ENCODE measurements at places on chromosomes 7 and 10.

- no peak for DNase-seq
Measured at GRCh38 chr10:132202070-132202970, 15.6 kb downstream of the DPYSL4 start.

DNA sequence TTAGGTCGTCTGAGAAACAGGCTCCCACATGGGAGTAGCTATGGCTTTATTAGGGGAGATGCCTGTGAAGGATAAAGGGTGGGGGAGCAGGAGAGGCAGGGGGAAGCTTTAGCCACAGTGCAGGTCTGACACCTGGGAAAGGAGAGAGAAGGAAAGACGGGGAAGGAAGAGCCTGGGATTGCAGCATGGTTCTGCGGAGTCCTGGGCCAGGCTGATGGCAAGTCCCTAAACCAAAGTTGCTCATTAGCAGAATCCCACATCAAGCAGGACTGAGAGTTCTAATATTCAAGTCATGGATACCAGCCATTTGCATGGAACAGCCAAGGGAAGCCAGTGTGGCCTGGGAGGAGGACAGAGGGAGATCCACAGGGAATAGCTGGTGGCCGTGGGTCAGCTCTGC is 414.8 kb downstream of the RPS24 start:
- no peak for DNase-seq

DNA sequence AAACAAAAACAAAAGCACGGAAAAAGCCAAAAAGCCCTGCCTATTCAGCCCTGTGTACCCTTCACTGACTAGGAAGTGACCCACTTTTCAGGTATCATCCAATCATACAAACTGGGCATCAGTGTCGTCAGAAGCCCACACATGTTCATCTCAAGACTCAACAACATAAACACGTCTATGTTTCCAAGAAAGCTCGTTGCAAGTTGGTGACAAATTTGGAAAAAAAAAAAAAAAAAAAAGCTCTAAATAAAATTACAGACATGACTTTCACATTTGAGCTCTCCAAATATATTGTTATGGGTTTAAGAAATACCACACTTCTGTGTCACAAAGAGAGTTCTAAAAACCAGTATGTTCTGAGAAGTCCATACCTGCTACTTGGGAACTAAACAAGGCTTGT is 204.7 kb upstream of the KLF14 start:
- no peak for DNase-seq

DNA sequence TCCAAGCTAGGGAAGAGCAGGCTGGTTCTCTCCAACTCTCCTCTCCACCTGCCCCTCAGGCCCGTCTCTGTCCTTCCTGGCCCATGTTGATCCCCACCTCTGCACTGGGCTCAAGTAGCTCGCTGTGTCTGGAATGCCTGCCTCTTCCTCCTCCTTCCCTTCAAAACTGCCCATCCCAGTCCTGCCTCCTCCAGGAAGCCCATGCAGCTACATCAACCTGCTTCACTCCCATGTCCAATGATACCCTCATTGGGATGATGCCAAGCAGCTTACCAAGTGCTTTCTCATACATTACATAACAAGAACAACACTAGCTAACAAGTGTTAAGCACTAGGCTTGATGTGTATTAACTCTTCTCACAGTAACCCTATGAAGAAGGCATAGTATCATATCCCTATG is 8.2 kb downstream of the ASB10 start:
- no peak for DNase-seq

DNA sequence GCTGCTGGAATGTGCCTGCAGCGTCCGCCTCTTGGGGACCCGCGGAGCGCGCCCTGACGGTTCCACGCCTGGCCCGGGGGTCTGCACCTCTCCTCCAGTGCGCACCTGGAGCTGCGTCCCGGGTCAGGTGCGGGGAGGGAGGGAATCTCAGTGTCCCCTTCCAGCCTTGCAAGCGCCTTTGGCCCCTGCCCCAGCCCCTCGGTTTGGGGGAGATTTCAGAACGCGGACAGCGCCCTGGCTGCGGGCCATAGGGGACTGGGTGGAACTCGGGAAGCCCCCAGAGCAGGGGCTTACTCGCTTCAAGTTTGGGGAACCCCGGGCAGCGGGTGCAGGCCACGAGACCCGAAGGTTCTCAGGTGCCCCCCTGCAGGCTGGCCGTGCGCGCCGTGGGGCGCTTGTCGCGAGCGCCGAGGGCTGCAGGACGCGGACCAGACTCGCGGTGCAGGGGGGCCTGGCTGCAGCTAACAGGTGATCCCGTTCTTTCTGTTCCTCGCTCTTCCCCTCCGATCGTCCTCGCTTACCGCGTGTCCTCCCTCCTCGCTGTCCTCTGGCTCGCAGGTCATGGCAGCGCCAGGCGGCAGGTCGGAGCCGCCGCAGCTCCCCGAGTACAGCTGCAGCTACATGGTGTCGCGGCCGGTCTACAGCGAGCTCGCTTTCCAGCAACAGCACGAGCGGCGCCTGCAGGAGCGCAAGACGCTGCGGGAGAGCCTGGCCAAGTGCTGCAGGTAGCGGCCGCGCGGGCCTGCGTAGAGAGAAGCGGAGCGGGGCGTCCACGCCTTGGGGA is 645 bp downstream of the SLC26A4 start:
- no peak for DNase-seq

DNA sequence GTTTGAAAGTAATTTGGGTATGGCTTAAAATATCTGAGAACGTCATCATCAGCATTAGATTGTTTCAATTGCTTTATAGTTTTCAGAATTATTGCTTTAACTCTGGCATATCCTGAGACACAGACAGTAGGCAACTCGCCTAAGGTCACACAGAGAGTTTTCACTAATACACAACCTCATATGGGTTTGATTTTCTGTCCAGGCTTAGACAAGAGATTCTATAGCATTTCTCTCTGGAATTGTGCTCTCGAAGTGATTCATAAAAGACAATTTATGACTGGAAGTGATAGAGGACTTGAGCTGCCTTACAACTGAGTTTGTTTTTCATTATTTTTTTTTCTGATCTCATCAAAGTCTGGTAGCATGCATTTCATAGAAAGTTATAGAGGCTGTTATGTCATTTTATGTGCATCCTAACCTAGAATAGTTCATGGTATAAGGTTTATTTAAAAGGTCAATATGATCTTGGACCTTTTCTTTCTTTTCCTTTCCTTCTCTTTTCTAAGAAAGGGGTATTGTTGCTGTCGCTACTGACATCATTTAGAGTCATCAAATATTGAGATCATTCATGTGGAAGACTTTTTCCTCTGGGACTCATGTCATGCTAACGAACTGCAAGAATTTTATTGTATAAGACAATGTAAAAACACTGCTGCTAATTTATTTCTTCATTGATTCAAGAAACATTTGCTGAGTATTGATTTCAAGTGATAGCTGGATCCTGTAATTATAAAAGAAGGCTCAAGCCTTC is 278.2 kb downstream of the PLXDC2 start:
- DNase-seq: no peak

GRCh38 chr7:138515001-138515528 is 55.0 kb downstream of the TRIM24 start:
- DNase-seq: no peak

DNA sequence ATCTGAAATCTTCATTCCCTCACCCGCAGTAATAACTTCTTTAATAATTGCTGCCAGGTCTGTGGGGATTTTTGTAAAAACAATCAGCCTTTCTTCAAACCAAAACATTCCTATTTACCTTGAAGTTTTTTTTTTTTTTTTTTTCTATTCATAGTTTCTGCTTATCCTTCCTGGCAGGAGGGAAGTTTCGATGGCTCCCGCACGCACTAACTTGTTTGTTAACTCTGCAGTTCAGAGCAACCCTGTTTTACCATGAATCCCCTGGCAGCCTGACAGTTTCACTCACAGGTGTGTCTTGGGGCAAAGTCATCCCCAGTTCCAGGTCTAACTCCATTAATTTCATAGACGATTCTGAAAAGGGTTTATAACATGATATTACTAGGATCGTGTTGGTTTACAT is 149.3 kb downstream of the KLF6 start:
- no peak for DNase-seq

- DNase-seq: no peak
Measured at GRCh38 chr10:118266098-118266748, 75.9 kb downstream of the FAM204A start.

- no peak for DNase-seq
Measured at GRCh38 chr7:22566176-22566575, 66.2 kb upstream of the STEAP1B start.

GRCh38 chr10:110723224-110723891 is 79.2 kb downstream of the RBM20 start:
- DNase-seq: no peak

DNA sequence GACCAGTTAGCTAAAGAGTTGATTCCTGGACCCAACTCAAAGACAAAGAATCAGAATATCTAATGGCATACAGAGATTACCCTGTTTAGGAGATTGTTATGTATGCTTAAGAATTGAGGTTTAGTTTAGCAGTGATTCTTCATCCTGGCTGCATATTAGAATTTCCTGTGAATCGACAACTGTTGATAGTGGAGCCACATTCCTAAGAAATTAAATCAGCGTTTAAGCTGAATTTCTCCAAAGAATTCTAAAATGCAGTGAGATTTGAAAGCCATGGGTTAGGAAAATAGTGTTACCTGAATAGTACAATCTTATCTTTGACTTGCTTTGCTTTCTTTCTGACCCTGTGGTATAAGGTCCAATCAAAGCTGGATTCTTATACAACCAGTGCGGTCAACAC is 16.4 kb upstream of the FERD3L start:
- no peak for DNase-seq

DNA sequence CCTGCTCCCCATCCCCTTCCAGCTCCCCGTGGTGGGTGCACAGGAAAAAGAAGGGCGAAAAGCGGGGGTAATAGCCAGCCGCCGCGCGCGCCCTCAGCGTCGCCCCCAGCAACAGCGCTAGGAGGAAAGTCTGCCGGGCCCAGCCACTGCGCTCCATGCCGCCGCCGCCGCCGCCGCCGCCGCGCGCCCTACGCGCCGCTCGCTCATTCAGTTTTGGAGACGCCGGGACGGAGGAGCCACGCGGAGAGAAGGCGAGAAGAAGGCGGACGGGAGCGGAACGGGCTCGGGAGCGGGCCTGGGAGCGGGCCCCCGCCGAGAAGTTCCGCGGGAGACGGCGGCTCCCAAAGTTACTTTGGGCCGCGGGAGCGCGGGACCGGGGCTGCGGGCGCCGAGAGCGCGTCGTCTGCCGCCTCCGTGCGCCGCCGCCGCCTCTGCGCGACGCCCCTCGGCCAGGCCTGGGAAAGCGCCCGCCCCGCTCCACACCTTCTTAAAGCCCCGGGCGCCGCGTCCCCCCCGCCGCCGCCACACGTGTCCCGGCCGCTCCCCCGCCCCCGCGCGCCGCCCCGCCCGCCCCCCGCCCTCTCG is at the start of gene RELN:
TSS of gene RELN (minus strand) at position 459 of the 585 bp plus-strand sequence. CDS start at position 157, 302 bp downstream.
- no peak for DNase-seq

GRCh38 chr7:127705461-127705959 is 53.5 kb downstream of the SND1 start:
- DNase-seq: no peak

DNA sequence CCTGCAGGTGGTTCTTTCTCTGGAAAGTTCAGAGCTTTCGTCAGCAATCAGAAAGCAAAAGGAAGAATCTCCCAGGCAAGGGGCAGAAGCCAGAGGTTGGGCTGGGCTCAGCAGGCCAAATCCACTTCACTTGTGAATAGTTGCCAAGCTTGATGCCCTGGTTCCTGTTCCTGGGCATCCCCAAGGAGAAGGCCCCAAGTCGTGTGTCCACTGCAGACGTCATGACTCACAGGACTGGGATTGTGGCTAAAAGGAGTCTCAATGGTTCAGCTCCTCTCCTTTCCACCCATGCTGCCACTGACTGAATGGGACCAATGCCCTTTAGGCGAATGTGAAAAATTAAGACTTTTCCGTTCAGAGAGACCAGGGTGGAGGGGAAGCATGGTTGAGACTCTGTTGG is 38.6 kb upstream of the TRIM8 start:
- no peak for DNase-seq

DNA sequence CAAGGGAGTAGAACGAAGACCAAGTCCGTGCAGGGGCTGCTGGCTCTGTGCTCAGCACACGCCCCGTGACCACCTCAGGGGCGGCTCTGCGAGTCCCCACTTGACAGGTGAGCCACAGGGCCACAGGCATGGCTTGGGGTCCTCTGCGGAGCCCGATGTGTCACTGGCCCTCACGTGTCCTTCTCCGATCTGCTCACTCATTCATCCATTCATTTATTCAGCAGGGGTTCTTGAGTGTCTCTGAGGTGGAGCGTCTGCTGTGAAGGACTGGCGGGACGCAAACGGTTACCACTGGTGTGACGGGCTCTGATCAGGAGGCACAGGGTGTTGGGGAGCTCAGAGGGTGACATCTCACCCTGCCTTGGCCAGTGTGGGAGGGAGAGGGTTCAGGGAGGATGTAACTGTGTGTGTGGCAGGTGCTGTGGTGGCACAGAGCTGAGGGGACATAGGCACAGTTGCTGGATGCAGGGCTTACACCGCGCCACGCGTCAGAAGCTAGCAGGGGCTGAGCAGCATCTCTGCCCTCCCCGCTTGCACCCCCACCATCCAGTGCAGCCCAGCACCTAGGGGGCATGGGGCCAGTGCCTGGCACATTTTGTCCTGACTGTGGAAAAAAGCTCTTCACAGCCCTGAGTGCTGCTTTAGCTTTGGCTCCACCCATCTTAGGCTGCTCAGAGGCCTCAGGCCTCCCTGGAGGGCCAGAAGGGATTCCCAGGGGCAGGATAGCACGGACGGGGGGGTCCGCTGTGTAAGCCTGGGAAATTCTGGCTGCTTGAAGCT is 116.8 kb downstream of the LHPP start:
- DNase-seq: no peak

GRCh38 chr10:34348917-34349485 is 466.1 kb downstream of the PARD3 start:
- no peak for DNase-seq

Measured in NCI-H2107 (cell line).